Activated gamma-delta T cell (primary cell): ENCODE measurements at places on chromosomes 3 and 15.

GRCh38 chr3:157159762-157160657 is at the start of gene CCNL1:
Gene CCNL1 (minus strand): TSS chr3:157160147. CDS start chr3:157160094, 53 bp downstream.
- peak; percentile 93 for DNase-seq

DNA sequence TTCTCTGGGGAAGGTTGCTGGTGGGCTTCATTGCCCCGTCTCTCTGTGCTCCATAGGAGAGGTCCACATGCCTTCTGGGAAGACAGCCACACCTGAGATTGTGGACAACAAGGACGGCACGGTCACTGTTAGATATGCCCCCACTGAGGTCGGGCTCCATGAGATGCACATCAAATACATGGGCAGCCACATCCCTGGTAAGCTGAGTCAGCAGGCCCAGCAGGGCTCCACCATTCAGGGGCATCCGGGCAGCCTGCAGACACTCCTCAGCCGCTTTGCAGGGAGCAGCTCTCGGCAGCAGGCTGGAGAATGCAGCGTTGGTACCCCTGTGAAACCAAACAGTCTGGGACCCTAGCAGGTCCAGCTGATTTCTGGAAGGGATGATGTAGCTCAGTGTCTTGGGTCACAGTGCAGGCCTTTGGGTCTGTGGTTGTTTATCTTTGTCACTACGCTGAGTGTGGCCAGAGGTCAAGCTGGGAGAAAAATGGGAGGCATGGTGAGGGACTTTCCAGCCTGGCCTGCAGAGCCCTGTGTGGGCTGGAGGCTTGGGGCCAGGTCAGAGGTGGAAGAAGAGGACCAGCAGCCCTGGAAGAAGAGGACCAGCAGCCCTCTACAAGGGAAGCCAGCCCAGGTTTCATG is 67.2 kb downstream of the DNASE1L3 start:
- no peak for DNase-seq

DNA sequence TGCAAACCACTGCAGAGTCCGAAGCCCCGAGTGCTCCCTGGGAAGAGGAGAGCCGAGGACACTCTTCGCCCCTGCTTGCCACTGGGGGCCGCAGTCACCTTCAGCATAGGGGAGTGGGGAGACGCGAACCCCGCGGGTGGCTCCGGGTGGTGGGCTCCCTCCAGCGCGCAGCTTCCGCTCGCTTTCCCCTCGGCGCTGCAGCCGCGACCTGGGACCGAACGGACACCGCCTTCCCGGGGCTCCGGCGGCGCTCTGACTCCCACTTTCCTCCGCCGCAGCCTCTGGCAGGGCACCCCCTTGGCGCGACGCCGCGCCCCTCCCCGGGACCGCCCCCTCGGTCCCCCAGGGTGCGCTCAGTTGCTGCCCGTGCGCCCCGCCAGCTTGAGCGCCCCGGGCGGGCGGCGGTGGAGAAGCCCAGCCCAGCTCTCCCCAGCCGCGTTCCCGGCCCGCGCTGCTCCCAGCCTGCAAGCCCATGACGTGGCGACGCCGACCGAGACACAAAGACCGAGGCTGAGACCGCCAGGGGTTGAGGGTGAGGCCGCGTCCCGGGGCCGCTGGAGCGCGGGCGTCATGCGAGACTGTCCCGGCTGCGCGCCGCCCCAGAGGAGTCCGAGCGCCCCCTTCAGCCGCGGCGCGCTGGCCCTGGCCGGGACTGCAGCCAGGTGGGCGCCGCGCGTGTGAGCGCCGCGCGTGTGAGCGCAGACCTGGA is at the start of gene MINAR1:
MINAR1 (plus strand) TSS at position 701 of the 709 bp plus-strand sequence. CDS start 23,812 bp downstream, outside the sequence.
- no peak for DNase-seq

- no peak for DNase-seq
Observed at GRCh38 chr3:52032702-52033408, 23.5 kb downstream of the DUSP7 start.

DNA sequence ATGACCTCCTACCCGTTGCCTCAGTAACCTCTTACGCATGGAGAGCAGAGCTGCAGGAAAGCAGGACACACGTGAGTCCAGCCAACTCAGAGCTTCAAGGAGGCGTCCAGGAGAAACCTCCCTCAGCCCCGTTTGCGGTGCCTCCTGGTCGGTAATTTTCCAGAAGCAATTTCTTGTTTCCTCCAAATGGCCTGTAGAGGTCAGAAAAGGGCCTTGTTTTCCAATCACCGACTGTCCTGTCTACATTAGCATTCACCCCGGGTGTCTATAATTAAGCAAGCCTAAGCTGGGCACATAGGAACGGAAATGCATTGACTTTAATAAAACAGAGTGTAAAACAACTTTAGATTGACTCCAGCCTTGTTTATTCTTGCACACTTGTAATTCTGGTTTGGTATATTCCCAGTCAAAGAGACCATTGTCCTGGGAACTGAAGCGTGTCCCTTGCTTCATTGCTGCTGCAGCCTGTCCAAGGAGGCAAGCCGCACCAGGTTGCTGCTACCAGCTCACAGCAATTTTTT is 836.2 kb downstream of the AGBL1 start:
- DNase-seq, result no peak

- no peak for DNase-seq
Observed at GRCh38 chr3:178454726-178455125, 81.5 kb upstream of the KCNMB2 start.

GRCh38 chr15:23440596-23440995 is 6.4 kb downstream of the GOLGA6L2 start:
- no peak for DNase-seq

DNA sequence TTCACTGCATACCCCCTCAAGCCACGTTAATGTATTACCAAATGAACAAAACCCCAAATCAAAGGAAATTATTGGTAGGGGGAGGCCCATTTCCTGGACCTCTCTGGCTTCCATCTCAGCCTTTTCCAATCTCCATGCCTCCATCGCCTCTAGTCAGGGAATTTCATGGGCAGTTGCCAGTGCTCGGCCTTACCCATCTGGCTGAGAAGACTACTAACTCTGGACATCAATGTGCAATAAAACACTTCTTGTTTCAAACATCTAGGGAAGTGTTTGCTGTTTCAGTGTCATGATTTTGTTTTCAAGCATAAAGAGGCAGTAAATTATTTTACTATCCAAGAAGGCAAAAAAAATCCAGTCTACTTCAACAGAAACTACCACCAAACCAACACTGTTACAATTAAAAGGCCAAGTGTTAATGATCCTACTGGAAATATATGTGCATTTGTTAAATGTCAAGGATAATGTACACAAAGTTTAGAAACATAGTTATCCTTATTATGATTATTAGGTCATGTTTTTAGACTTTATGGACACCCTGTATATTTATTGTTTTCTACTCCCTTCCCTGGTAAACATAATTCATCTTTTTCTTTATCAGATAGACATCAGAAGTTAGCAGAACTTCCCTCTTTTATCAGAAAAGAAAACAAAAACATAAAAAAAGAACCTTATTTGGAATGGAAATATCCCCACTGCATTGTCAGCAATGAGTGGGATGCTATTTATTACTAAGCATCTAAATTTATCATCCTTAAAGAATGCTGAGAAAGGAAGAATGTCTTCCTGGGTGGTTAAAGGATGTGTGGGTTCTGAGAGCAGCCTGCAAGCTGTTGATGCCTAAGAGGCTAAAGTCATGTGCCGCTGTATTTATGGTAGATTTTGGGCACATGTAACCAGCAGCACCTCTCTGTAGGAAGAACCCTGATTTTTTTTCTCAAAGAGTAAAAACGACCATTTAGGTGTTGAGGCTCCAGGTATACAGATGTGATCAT is 15.2 kb downstream of the LDHAL6B start:
- DNase-seq, result no peak

DNA sequence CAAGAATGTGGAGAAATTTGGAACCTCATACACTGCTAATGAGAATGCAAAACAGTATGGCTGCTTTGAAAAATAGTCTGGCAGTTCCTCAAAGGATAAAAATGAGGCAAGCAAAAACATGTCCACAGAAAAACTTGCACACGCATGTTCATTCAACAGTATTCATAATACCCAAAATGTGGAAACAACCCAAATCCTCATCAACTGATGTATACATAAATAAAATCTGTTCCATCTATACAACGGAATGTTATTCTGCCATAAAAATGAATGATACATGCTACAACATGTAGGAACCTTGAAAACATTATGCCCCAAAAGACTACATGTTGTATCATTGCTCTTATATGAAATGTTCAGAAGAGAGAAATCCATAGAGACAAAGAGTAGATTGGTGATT is 36.4 kb upstream of the OXTR start:
- no peak for DNase-seq

DNA sequence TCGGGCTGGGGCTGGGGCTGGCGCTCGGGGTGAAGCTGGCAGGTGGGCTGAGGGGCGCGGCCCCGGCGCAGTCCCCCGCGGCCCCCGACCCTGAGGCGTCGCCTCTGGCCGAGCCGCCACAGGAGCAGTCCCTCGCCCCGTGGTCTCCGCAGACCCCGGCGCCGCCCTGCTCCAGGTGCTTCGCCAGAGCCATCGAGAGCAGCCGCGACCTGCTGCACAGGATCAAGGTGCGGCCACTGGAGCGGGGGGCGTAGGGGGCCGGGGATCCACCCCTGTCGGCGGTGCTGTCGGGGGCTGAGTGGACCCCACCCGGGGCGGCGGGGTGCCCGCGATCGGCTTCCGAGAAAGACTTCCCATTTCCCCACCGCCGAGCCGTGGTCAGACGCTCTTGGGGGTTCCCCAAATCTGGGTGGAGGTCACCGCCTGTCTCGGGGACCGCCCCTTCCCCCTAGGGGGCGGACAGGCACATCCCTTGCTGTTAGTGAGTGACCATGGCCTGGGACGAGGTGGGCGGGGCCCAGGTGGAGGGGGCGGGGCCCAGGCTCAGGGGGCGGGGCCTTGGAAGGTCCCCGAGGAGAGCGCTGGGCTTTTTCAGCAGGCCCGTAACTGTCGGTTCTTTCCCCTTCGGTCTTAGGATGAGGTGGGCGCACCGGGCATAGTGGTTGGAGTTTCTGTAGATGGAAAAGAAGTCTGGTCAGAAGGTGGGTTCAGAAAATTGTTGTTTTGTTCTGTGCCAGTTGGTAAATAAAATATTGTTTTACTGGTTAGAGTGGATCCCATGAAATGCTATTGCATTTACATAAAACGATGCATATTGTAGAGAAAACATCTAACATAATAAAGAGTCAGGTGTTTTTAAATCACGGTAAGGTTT is 578 bp downstream of the LACTB start:
- peak; percentile 54 for DNase-seq

DNA sequence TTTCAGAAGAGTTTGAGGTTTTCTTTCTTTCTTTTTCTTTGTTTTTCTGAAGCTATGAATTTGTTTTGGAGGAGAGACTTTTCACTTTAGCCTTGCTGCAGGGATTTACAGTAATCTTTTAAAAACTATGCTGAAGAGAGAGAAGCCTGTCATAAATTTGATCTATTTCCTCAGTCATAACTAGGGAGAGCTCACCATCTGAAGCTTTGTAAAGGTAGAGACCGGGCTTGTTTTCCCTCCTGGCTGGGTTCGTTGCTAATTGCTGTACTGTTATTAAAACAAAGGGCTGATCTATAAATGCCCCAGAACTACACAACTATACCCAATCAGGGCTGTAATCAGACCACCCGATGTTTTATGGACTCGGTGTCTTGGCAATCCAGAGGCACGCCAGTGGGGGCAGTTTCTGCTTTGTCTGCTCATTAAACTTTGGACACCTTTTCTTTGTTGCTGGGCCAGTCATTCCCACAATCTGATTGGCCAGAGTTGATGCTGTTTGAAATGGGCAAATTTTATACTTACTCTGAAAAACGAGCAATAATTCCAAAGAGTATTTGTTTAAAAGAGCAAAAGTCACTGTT is 164.3 kb downstream of the CACNA1D start:
- DNase-seq, result no peak

DNA sequence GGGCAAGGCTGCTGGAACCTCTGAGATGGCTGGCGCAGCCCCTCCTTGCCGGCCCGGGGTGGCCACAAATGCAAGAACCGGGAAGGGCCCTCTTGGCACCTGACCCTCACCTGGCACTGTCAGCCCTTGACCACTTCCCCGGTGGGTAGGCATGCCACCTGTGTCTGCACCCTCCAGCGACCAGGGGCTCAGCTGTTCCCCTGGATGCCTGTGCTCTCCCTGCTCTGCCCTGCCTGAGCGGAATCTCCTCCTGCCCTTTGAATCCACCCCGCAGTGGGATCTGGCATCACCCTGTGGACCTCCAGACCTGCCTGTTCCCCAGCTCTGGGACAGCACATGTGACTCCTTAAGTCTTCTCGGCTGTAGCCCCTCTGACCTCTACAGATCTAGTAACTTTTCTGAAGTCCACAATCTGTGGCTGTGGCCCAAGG is 26.1 kb upstream of the FGD5 start:
- DNase-seq, result no peak

DNA sequence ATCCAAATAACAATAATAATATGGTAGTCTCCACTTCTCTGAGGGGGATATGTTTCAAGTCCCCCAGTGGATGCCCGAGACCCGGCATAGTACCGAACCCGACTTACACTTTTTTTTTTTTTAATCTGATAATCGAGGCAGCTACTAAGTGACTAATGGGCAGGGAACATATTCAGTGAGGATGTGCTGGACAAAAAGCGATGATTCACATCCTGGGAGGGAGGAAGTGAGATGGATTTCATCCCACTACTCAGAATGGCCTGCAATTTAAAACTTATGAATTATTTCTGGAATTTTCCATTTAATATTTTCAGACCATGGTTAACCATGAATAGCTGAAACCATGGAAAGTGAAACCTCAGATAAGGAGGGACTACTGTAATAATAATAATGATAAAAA is 49.5 kb upstream of the SELENOK start:
- no peak for DNase-seq

GRCh38 chr3:132444383-132444782 is 27.1 kb downstream of the DNAJC13 start:
- no peak for DNase-seq

- no peak for DNase-seq
Observed at GRCh38 chr15:73993211-73993994, 1.1 kb upstream of the PML start.

DNA sequence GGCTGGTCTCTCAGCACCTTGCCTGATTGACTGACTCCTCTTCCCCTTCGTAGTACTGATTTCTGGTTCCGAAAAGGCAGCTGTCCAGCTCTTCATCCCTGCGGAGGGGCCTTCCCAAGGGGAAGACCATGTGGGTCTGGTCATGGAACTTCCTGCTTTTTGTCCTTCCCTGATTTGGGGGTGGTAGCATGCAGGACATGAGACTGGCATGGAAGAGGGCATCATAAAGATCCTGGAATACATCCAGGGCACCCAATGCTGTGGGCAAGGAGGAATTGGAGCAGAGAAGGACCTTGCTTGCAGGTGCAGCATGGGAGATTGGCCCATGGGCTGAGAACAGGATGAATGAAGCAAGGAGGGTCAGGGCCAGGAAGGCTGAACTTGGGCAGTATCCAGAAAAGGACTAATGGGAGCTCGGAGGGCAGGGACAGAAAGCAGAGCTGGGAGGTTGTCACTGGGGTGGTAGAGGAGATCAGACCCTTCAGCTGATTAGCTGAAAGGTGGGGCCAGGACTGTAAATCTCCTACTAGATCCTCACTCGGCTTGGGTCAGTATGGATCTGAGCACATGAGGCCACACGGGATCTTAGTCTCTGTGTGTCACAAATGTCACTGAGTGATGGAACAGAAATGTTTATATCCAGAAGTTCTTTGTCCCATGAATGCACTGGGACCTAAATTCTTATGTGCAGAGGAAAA is 59.5 kb downstream of the AMOTL2 start:
- no peak for DNase-seq

- DNase-seq, result no peak
Observed at GRCh38 chr3:14725564-14726440, 50.9 kb downstream of the C3orf20 start.
